Liver (tissue), 10 donors: ENCODE measurements at places on chromosomes 16 and 17.

DNA sequence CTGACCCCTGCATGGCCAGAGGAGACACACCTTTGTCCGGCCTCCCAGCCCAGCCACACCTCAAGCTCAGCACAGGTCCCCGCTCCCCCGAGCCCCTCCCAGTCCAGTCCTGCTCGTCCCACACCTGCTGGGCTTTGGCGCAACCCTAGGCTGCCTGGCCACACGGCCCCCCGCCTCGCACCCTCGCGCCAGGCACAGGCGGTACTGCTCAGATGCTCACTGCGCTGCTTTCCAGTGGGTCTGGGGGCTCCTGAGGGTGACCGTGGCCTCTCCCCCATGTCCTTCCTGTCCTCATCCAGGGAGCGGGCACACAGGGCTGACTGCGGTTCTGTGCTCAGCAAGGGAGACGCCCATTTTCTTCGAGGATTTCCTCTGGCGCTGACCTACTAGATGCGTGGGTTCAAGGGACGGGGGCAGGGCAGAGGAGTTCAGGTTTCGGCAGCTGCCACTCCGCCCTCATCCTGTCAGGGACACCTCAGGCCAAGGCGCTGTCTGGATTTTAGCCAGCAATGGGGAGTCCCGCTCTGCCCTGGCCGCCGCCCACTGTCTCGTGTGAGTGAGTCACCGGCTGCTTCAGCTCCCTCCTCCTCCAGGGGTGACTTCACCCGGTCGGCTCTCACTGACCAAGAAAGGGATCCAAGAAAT lies 118.0 kb upstream of the ZNF469 start:
- DNase-seq: no peak

DNA sequence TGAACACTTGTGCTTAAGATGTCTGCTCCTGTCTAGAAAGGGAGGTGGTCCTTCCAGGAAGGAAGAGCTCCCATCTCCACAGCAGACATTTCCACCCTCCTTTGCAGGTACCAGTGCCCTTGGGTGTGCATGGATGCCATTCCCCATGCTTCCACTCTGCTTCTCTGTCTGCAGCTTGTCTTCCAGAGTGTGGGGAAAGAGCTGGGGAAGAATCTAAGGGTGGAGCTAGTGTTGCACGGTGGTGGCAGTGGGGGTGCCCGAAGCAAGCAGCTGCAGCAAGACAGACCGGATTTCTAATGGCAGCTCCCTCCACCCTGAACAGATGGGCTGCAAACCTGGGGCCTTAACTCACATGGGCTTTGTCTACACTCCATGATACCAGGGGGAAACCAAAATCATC lies 22.6 kb upstream of the HOXB13 start:
- DNase-seq: no peak

DNA sequence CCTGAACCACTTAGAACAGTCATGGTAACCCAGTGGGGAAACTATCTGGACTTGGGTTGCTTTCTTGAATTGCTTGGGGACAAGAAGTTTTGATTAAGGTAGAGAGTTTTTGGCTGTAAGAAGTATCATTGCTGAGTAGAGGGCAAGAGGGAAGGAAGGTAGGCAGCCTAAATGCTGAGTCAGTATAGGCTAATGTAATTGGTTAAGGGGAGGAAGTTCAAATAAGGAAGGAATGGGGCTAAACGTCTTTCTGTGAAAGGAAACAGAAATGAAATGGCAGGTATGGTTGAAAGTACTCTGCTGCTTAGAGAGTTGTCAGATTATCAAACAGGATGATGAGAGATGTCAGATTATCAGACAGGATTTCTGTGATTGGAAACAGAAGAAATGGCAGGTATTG lies 20.3 kb downstream of the KPNB1 start:
- no peak for DNase-seq

- DNase-seq: no peak
Observed at GRCh38 chr17:77959926-77960521, 1.5 kb downstream of the TNRC6C start.

DNA sequence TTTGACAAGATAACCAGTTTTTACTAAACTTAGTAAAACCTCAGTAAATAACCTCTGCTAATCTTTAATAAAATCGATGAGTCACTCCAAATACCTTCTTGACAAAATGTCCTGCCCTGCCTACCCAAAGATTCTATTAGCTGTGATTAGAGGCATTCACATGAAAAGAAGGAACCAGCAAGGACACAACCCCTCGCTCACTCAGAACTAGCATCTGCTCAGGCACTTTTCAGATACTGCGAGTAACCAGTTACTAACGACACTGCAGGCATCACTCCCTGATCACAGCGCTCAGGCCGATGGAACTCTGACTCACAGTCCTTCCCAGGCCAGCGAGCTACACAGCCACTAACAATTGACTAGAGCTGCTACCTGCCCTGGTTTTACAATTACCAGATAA lies 24.3 kb downstream of the PELP1 start:
- DNase-seq: no peak

- DNase-seq: no peak
Observed at GRCh38 chr16:27272076-27272475, 3.5 kb upstream of the NSMCE1 start.

DNA sequence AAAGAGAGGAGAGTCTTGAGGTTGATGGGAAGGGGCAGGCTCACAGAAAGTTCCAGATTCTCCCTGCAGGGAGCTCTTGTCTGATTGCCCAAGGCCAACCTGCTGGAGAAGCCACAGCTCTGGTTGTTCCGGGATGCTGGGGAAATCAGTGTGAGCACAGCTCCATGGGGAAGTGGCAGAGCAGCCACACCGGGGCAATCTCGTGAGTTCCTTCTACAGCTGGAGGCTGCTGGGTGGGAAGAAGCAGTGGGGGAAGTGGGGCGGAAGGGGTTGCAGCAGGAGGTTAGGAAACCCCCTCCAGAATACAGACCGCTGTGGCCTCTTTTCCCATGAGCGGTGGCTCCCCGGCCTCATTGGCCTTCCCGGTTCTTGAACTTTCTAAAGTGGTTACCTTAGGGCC lies 34.0 kb downstream of the KIAA0513 start:
- DNase-seq: no peak
